ENCODE measurements at places on chromosomes 5 and 9.

GRCh38 chr5:66708368-66708767 is 112.2 kb downstream of the MAST4 start:
- DNase-seq = no peak

- DNase-seq = no peak
These were observed 39.8 kb upstream of the PITX1 start for GRCh38 chr5:135073761-135074345.

DNA sequence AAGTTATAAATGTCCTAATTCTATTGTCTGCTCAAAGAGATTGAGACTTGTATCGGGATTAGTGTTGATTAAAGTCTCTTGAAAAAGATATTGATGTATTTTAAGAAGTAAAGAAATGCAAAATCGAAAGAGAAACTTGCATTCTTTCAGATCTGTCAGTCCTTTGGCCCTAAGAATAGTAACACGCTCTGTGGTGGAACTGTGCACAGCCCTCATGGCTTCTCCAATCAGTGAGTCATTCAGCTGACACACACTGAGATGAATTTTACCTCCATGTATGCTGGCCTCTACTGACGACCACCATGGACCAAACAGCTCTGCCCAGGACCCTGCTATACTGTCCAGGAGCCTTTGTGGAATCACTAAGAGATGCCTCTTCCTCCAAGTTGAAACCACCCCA is 232.4 kb downstream of the ESM1 start:
- DNase-seq = no peak

DNA sequence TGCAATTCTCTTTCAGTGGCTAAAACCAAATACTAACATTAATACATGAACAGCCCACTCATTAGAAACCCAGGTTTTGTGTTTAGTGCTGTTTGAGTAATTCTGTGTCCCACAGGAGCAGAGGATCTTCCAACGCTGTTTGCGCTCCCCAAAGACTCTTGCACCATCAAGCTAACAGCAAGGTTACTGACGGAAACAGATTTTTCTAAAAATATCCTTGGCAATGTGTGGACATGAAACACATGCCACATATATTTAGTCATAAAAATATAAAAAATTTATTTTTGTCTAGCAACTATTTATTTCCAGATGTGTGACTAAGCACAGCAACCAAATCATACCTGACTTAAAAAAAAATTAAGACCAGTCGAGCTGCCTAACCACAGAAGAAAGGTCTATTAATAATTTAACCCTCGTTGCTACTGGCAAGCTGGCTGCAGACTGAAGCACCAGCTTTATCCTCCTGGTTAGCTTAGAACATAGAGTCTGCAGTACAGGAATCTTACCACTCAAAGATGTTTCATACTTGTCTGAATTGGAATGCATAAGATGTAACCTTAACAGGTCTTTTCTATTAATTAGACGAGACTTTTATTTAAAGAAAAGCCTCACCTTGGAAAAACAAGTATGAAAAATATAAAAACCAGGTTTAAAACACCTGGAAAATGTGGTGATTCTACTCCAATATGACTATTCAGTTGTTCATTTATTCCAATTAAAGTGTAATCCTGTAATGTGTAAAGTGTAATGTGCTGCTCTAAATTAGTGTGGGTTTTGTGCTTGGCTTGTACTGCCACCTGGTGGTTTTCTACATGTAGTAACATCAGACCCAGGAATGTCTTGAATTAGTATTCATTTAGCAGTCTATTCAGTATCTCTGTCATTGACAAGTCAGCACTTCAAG is 272.5 kb downstream of the EPB41L4A start:
- DNase-seq = peak; percentile 69

DNA sequence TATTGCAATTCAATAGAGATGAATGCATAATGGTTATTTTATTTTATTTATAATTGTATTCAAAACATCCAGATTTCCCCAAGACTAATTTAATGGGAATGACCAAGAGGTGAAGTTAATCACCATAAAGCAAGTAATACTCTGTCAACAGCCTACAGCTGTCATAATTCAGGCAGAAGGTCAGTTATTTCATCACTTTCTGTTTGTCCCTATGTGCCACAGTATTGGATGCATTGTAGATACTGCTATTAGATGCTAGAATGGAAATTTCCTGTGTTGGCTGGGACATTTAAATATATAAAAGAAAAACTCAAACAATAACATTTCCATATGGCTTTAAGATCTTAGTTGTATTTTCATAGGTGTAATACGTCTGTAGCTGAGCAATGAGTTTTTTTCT is 56.7 kb upstream of the MINAR2 start:
- no peak for DNase-seq

DNA sequence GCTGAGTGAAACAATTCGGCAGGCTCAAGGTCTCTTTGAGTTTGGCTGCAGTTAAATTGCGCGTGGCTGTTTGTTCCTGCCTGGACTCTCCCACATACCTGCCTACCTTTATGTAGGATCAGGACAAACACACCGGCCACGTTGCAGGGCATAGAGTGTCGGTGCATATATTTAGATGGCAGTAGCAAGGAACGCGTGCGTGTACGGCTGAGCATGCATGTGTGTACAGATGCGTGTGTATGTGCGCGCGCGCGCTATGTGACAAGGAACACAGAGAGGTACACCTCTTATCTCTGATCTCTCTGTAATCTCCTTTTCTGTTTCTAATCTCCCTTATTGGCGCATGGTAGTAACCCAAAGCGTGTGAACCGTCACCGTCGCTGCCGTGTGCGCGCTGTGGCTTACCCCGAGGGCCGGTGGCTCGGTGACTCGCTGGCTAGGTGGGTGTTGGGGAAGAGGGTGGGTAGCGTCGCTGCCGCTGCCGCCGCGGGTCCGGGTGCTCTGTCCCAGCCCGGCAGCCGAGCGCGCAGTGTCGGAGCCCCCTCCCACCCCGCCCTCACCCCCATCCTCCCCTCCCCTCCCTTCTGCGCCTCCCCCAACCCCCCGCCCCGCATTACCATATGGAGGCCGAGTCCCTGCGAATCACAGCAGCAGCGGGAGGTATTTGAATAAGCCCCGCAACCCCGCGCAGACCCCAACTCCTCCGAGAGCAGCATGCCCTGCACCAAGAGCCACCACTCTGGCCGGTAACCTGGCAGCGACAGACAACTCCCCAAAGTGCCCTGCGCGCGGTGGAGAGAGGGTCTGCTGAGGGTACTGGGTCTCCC is 204.8 kb downstream of the MEF2C start:
- no peak for DNase-seq

- no peak for DNase-seq
These were observed 223.2 kb downstream of the PCSK1 start for GRCh38 chr5:96209829-96210228.

DNA sequence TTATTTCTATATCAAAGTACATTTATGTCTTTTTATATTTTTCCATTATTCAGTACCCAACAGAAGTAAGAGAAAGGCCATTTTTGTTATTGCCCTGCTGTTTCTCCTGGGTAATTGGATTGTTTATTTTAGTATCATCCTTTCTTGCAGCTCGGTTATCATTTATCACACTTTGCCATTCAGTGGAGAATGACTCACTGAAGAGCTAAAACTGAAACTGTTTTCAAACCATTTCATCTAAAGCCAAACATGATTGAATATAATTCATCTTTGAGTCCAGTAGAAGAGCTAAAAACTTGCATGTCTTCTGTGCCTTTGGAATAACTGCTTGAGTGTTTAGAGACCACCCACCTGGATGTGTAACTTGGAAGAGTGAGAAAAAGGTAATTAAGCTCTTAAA is 139.5 kb upstream of the PRDM9 start:
- DNase-seq = no peak

- no peak for DNase-seq
These were observed 33.0 kb downstream of the CAMK2A start for GRCh38 chr5:150256410-150257064.

GRCh38 chr5:156254196-156254595 is 72.8 kb upstream of the SGCD start:
- no peak for DNase-seq

- DNase-seq = peak; percentile 59
These were observed 26.4 kb upstream of the TMOD1 start for GRCh38 chr9:97475059-97475458.

- peak; percentile 38 for DNase-seq
These were observed 154.3 kb downstream of the SPOCK1 start for GRCh38 chr5:137344723-137345322.

GRCh38 chr5:95727764-95728191 is 3.4 kb upstream of the RHOBTB3 start:
- DNase-seq = no peak

DNA sequence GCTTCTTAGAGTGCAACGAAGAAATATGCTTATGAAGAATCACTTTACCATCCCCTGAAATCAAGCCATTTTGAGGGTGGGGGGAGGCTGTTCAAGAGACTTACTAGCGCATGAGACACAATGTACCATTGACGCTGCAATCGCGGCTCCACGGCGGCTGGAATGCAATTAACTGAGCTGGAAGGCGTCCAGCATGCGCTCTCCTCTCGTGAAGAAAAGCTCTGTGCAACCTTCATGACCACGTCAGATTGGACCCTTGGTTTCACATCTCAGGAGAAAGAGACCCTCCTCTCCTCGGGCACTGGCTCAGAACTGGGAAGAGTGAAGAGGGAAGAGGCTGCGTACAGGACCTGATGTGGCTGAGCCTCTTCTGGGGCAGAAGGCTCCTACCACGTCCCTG is 138.5 kb upstream of the IRX2 start:
- no peak for DNase-seq

- no peak for DNase-seq
These were observed 88.0 kb downstream of the FEM1C start for GRCh38 chr5:115456539-115457040.

DNA sequence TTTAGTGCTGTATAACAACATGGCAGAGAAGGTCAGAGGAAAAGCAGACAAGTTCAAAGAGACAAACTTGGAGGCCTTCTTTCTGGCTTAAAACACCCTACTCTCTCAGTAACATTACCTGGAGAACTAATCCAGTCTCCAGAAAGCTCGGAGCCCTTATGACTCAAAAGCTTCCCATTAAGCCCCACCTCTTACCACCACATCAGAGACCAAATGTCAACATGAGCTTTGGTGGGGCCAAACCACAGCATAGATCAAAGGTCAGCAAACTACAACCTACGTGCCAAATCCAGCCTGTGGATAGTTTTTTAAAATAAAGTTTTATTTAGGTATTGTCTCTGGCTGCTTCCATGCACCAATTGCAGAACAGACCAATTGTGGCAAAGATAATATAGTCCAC is 589.9 kb downstream of the DNAH5 start:
- DNase-seq = no peak

GRCh38 chr9:133701321-133701980 is 36.7 kb downstream of the SARDH start:
- no peak for DNase-seq

DNA sequence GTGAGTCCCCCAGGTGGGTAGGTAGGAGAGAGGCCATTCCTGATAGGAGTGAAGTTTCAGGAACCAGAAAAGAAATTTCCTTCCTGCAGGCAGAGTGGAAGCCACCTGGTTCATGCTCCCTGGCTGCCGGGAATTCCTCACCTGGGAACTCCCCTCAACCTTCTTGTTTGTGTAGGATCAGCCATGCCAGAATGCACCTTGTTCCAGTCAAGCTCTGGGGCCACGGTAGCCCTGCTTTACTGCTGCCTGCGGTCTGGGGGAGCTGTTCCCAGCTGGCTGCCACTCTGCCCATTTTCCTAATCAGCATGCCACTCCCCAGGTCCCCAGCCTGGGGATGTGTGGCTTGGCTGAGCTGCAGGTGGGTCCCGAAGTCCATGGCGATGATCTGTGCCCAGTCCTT is 18.7 kb upstream of the B4GALT1 start:
- no peak for DNase-seq
